Esophagus squamous epithelium (tissue), 5 donors: ENCODE measurements at places on chromosomes 3 and 15.

DNA sequence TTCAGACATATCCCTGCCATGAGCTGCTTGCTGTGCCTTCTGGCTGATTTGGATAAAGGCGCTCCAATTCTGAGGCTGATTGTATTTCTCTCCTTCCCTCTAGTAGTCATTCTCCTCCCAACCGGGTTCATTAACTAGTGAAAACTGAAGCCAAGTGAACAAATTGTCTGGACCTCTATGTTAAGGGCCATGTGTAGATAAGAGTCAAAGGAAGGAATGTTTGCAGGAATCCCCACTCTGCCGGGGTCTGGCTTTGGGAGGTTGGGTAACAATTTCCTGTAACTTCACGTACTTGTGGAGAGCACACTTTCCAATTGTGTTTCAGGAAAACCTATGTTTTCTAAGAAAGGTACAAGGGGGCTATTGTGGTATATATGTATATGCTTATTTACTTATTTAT lies 38.2 kb upstream of the SUCLG2 start:
- DNase-seq = no peak

DNA sequence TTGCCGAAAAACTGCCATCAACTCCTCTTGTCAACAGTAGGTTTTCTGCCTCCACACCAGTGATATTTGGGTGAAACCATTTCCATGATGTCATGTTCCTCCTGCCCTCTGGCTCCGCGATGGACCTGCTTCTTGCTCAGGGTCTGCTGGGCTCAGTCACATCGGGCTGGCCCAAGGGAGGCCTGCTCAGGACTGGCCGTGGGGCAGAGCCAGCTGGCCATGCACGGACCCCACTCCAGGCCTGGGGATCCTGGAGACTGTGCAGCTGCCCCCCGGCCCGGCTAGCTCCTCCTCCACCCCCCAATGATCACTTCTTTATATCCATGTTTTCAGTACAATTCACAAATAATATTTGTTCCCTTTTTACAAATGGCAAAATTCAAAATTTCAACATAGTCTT lies 270.3 kb upstream of the CCDC54 start:
- no peak for DNase-seq

DNA sequence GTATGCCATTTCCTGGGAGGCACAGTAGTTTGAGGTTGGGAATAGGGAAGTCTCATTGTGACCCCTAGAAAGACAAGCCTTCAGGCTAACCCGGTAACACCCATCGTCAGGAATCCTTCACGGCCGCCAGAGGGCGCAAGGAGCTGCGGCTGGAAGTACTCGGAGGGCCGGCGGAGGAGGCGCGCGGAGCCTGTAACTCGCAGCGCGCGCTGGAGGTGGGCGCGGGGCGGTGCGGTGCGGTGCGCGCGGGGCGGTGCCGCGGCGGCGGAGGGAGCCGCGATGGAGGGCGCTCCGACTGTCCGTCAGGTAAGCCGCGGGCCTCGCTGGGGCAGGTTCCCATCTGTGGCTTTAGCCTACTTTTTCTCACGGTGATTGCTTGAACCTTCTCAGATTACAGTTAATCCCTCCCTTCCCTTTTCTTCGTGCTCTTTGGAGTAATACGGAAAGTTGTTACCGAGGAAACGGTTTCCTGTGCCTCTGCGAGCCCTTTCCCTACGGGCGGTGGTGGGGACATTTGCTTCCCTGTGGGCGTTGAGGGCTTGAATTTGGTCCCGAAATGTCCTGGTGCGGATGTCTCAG lies at the start of gene GRAMD1C:
TSS of gene GRAMD1C (plus strand) at position 158 of the 579 bp plus-strand sequence. CDS start at position 280, 122 bp downstream.
- DNase-seq = peak; percentile 20

DNA sequence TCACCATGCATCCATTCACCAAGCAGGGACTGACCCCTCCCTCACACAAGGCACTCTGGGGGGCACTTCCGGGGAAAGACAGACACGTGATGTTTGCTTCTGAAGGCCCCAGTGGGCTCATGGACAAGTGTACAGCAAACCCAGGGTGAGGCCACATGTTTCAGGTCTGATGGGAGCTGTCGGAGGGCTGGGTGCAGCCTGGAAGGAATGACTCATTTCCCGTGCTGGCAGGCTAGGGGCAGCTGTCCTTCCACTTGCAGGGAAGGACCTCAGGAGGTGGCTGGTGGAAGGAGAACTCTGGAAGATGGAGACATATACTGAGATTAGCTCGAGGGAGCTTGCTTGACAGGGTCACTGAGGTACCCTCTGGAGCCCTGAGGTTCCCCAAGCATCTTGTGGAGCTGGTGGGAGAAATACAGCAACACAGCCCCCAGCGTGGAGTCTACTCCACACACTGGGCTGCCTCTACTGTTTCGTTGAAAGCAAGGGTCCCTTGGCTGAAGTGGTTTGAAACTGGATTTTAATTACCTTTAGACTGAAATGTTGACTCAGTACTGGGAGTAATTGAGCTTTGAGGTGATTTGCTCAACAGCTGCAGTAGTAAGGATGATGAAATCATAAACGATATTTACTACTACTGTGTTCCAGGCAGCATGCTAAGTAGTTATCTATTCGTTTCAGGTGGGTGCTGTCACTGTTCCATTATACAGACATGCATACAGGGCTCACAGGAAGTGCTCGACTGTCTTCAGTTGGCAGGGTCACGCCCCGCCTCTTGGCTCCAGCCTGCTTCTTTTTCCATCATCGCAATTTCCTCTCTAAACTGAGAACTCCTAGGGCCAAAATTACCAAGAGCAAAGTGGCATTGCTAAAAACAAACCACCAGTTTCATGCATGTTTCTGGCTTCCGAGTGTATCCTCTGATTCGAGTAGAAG lies 230.4 kb downstream of the ADAMTS17 start:
- DNase-seq = no peak

DNA sequence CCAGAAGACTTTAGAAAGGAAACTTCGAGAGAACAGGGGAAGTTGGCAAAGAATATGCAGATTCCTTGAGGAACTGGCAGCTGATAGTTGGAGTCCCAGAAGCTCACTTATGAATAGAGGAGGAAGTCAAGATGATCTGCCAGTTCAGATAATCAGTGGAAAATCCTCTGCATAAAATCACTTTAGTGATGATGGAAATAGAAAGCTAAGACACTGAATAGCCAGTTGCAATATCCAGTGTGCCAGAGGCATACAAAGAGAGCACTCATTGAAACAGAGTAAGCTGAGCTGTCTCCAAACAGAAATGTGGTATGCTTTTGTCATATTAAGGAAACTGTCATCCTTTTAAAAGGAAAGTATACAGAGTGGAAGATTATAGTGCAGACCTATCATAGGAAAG lies 1207.6 kb downstream of the OTOL1 start:
- DNase-seq = no peak

DNA sequence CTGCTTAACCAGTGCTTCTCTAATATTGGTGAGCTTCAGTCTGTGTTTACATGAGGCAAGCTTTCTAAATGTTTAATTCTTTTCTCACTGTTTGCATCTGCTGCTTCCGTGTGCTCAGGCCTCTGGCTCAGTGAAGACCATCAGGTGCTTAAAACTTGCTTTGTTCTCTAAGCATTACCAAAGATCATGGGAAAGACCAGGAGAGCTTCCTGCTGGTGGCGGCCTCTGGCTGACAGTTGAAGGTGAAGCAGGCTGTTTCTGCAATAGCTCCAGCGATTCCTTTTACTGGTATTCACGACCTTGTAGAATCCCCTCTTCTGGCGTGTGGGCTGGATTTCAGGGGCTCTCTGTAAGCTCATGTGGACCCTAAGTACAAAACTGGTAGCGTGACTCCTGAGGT lies 45.1 kb downstream of the EDEM1 start:
- no peak for DNase-seq

DNA sequence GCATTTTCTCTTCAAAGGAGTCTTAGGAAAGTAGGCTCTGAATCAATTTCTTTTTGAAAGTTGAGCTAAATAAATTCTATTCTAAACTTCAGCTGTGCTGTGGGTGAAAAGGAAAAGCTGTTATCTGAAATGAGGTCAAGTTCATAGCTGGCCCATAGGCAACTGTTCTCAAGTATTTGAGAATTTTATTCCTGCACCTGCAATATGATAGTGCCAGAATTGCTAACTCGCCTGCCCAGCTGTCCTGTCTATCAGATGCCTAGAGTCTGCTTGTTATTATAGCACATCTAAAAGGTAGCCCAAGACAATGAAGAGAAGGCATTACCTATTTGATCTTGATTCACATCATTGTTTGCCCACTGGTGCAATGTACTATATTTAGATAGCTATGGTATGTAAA lies 798.7 kb downstream of the DIPK2A start:
- DNase-seq = no peak

DNA sequence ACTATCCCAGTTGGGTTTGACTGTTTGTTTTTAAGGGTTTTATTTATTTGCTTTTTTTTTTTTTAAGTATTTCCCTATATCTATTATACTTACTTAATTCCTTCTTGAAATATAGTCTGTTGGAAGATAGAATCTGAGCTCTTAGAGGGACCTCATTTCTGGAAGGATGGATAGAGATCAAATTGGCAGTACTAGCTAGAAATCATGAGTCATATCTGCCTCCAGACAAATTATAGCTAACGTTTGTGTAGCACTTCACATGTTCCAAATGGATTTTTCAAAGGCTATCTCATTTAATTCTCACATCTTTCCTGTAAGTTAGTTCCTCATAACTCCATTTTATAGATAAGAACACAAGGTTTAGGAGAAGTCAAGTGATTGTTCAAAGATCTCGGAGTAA lies 384.7 kb downstream of the ZIC1 start:
- DNase-seq = no peak

DNA sequence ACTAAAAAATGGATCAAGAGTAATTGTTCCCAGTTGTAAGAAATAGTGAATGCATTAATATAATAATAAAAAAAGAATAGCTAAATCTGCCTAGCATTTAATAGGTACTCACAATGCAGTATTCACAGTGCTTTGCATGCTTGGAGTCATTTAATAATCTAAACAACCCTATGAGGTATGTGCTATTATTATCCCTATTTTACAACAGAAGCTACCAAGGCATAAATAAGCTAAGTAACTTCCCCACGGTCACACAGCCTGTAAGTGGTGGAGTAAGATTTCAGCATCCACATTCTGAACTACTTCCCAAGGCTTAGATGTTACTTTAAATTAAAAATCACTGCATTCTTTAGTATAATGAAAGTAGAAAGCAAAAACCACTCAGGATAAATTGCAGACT lies 102.9 kb downstream of the PLCH1 start:
- no peak for DNase-seq

DNA sequence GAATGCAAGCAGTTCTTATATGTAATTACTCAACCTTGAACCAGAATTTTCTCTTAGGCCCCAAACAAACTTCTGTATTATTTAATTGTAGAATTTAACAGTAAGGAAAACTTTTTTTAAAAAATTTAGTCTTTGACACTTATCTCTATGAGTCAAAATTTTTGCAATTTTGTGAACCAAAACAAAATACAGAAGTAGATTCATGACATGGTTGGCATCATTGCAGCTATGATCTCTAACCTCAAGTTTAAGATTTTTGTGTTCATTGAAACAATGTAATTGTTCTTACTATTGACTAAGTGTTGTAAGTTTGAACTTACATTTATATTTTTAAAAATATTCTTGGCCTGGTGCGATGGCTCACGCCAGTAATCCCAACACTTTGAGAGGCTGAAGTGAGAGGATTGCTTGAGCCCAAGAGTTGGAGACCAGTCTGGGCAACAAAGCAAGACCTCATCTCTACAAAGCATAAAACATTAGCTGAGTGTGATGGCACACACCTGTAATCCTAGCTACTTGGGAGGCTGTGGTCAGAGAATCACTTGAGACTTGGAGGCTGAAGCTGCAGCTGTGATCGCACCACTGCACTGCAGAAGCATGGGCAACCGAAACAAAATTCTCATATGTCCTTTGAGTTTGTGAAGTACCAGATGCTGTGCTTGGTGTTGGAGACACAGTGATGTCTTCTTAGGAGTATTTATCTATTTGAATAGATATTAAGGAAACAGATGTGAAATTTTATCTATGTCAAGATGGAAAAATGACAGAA lies 39.7 kb downstream of the STT3B start:
- no peak for DNase-seq

GRCh38 chr3:127491323-127491722 lies 99.2 kb downstream of the TPRA1 start:
- no peak for DNase-seq

- DNase-seq = no peak
Measured at GRCh38 chr3:51585197-51585596, 46.7 kb downstream of the RAD54L2 start.

- DNase-seq = no peak
Measured at GRCh38 chr3:170205302-170205701, 16.9 kb upstream of the PRKCI start.

DNA sequence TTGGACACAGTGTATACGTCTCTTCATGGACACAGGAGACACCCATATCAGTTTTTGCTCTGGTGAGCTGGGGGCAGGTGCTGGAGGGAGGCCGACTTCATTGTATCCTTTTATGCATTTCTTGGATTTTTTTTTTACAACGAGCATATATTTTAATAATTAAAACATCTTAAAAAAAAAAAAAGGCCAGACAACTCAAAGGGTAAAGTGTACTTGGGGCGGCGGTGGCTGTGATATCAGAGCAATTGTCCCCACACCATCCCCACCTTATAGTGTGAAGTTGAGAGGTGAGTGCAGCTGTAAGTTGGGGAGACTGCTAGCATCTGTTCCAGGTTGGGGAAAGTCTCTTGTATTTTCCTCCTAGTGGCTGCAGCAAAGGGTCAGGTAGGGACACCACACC lies 12.0 kb upstream of the PLXNA1 start:
- no peak for DNase-seq

DNA sequence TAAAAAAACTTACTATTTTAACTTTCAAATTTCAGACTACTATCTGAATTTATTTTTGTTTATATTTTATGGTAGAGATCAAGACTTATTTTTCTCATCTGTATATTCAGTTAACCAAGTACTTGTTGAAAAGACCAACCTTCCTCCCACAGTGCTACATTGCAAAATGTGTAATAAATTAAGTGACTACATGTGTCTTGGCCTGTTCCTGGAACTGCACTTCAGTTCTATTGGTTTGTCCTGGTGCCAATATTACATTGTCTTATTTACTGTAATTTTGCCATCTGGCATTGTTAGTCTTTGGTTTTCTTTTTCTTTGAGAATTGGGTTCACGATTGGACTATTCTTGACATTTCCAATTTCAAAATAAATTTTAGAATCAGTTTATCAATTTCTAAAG lies 138.4 kb upstream of the KCNMB2 start:
- DNase-seq = no peak

- DNase-seq = no peak
Measured at GRCh38 chr15:79184465-79184892, 93.9 kb upstream of the RASGRF1 start.

DNA sequence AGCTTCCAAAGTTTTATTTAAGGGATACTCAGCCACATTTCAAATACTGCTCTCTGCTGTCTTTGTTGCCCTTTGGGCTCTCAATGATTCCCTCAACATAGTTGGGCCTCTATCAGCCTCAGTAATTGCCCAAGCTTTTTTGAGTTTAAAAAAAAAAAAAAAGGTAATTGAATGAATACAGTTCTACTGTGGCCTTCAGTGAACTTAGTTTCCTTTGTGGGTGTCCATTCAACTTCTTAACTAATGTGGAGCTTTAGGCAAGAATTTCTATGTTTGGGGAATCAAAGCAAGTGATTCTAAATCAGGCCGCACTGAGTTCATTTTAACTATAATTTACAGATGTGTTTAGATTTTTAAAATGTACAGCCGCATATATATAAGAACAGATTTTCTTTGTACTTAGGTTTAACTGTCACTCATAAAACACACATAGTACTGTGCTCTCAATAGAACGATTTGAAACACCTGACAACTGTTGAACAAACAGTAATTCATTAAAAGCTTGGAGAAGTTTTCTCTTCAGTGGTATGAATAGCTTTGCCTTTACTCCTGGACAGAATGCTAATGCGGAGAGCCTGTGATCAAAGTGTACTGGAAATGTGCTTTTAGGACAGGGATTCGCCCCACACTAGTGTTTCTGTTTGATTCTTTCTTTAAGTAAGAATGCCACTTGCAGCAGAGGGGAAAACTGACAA lies 844.9 kb upstream of the SEMA6D start:
- DNase-seq = no peak

GRCh38 chr3:149299938-149300801 lies 33.3 kb downstream of the TM4SF18 start:
- DNase-seq = no peak
